ENCODE measurements at places on chromosomes 6 and 20. TPM values are rescaled to one million over a fixed set of nuclear protein-coding genes. Genes with fewer than 3 reads are reported as not detected.

Gene POLR1H
- total RNA-seq, result 46.1 TPM

- peak overlapping the region; percentile 42 for H3K27ac ChIP-seq
- H3K4me1 ChIP-seq, result peaks cover 7% of the 10 kb centered on the region
- H3K4me3 ChIP-seq, result no peak overlapping the region
- no peaks in the 10 kb centered on the region for H3K36me3 ChIP-seq
- no peaks in the 10 kb centered on the region for H3K27me3 ChIP-seq
- DNase-seq, result peak; percentile 92
These were observed 31.9 kb downstream of the NSFL1C start for GRCh38 chr20:1434571-1435336.

DNA sequence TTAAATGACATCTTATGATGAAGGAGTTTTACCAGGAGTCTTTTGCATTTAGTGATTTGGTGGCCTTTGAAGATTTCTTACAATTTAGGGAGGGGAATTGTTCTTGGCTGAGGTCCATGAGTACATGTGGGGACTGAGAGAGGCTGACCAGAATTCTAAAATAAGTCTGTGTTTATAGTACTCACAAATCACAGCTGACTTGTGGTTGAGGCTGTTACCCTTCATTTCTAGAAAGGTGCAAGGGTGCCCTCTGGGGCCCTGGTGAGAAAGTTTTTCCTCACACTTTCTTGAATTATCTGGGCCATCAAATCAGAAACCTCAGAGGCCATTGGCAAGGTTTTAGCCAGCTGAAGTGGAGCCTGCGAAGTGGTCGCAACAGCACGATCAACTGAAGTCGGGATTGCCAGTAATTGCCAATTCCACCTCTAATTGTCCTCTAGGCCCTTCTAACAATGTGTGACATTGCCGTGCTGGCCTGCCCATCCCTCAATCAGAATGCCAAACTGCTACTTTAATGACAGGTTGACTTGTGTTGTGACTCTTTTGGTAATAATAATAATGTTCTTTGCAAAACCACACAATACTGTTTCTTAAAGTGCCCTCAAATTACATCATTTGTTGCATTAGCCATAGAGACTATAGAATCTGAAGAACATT is 221.6 kb downstream of the OGFRL1 start:
- H3K27me3 ChIP-seq, result no peaks in the 10 kb centered on the region
- no peaks in the 10 kb centered on the region for H3K36me3 ChIP-seq
- no peak overlapping the region for H3K4me3 ChIP-seq
- peaks cover 6% of the 10 kb centered on the region for H3K4me1 ChIP-seq
- peak; percentile 93 for DNase-seq

GRCh38 chr6:209432-210103 is 82.7 kb upstream of the DUSP22 start:
- H3K4me3 ChIP-seq, result no peak overlapping the region
- H3K36me3 ChIP-seq, result no peaks in the 10 kb centered on the region
- DNase-seq, result no peak
- peaks cover 4% of the 10 kb centered on the region for H3K27me3 ChIP-seq
- no peak overlapping the region for H3K27ac ChIP-seq
- H3K4me1 ChIP-seq, result no peaks in the 10 kb centered on the region

Data from fibroblast of lung (primary cell).